ENCODE measurements at places on chromosomes 6 and 20.
A peak's percentile ranks its signal among the peaks of the same experiment; 100 is the strongest.

- DNase-seq: no peak
Observed at GRCh38 chr6:123771126-123771525, 32.5 kb upstream of the NKAIN2 start.

DNA sequence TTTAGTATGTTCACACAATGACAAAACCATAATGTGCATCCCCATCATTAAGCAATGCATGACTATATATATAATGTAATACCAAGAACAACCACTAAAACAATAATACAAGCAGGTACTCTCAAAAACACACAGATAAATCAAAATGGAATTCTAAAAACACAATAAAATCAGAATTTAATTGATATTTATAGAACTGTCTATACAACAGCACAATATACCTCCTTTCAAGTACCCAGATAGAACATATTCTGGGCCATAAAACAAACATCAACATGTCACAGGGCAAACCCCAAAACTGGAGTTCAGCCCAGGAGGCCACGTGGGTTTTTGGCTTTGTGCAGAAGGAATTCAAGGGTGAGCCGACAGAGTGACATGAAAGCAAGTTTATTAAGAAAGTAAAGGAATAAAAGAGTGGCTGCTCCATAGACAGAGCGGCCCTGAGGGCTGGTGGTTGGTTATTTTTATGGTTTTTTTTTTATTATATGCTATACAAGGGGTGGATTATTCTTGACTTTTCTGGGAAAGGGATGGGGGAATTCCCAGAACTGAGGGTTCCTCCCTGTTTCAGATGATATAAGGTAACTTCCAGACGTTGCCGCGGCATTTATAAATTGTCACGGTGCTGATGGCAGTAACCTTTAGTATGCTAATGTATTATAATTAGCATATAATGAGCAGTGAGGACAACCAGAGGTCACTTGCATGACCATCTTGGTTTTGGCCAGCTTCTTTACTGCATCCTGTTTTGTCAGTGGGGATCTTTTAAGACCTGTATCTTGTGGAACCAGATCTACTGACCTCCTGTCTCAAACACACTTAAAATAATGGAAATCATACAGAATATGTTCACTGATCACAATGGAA, 5.6 kb downstream of the RAB23 start:
- DNase-seq: no peak

- DNase-seq: no peak
Observed at GRCh38 chr6:153525998-153526397, 394.9 kb upstream of the RGS17 start.

DNA sequence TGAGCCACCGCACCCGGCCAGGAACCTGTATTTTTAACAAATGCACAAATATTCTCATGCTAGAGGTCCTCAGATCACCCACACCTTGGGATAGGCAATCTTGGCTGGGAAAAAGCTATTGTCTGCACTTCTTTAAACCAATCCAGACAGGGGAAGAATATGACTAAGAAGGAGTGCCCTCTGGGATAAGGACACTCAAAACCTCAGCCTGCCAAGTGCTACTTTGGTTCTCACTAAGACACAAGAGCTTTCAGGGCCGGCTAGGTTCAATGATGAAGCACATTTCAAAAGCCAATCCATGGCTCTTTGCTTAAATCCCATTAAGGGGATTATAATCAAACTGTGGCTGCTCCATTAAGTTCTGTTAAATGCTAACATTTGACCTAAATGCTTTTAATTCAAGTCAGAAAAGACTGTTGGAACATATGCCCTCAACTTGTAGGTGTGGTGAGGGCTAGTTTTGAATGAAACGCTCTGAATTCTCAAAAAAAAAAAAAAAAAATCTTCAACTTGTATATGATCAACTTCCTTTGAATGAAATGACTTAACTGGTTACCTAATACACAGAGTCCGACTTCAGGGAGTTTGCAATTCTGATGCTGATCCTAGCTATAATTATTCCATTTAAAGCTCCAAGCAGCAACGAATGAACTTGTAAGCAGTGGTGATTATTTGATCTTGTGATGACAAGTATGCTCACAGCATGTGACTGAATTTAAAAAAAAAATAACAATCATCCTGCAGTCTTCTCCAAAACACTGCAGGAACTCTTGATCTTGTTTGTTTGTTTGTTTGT, 56.6 kb downstream of the SLC23A2 start:
- DNase-seq: no peak

GRCh38 chr6:105608711-105609374, 206.0 kb upstream of the PREP start:
- no peak for DNase-seq

DNA sequence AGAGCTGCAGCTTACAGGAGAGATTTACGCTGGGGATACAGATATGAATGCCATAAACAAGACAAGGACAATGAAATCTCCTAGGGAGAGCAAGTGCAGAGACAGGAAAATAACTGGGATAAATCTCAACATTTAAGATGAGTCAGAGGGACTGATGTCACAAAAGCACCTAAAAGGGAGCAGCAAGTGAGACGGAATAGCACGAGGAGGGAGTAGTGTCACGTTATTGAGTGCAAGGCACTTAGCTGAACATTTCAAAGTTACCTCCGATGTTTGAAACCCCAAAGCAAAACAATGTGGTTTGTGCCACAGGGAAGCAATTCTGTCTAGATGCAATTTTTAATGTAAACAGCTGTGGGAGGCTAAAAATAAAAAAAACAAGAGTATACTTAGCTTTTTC, 1131.7 kb upstream of the EYS start:
- no peak for DNase-seq

- DNase-seq: no peak
Observed at GRCh38 chr6:112033791-112034615, 19.9 kb upstream of the CCN6 start.

DNA sequence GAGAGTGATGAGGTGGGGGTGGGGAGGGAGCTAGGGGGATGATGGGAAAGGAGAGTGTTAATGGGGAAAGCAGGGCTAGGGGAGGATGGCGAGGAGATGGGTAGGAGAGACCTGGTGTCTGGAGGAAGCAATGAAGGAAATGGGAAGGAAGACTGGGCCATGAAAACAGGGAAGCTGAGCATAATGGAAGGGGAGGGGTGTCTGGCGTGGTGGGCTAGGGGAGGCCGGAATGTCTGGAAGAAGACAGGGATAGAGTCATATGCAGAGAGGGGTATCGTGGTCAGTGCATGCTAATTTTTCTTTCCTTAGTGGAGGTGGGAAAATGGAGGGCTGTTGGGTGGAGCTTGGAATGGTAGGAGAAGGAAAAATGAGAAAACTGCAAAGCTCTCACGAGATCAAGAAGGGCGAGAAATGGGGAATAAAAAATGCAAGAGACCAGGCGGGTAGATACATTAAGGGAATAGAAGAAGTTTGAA, 423 bp downstream of the KLHDC3 start:
- DNase-seq: peak; percentile 68

DNA sequence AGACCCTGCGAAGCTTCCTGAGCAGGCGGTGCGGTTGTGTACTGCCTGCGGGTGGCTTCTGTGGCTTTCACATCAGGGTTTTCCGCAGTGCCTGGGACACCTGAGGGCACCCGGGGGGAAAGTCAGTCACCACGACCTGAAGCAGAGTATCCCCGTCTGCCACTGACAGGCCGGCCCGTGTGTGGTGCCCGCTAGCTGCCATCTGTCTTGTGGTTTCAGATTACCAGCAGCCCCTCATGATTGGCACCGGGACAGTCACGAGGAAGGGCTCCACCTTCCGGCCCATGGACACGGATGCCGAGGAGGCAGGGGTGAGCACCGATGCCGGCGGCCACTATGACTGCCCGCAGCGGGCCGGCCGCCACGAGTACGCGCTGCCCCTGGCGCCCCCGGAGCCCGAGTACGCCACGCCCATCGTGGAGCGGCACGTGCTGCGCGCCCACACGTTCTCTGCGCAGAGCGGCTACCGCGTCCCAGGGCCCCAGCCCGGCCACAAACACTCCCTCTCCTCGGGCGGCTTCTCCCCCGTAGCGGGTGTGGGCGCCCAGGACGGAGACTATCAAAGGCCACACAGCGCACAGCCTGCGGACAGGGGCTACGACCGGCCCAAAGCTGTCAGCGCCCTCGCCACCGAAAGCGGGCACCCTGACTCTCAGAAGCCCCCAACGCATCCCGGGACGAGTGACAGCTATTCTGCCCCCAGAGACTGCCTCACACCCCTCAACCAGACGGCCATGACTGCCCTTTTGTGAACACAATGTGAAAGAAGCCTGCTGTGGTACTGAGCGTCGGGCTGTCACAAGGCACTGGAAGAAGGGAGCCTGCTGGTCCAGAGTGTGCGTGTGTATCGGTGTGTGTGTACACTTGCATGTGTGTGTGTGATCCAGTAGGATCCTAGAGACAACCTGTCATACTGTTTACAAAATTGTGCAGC, 54.4 kb downstream of the GOPC start:
- peak; percentile 44 for DNase-seq

GRCh38 chr6:33985947-33986346, 159.9 kb downstream of the GRM4 start:
- DNase-seq: no peak

GRCh38 chr6:30325150-30325872, 1.4 kb upstream of the TRIM39 start:
- DNase-seq: no peak

- DNase-seq: no peak
Observed at GRCh38 chr6:71509191-71510005, 220.8 kb downstream of the OGFRL1 start.

GRCh38 chr6:39792540-39793450, 619 bp downstream of the DAAM2 start:
- no peak for DNase-seq

GRCh38 chr20:47358672-47359529, 2.4 kb upstream of the ZMYND8 start:
- DNase-seq: no peak

DNA sequence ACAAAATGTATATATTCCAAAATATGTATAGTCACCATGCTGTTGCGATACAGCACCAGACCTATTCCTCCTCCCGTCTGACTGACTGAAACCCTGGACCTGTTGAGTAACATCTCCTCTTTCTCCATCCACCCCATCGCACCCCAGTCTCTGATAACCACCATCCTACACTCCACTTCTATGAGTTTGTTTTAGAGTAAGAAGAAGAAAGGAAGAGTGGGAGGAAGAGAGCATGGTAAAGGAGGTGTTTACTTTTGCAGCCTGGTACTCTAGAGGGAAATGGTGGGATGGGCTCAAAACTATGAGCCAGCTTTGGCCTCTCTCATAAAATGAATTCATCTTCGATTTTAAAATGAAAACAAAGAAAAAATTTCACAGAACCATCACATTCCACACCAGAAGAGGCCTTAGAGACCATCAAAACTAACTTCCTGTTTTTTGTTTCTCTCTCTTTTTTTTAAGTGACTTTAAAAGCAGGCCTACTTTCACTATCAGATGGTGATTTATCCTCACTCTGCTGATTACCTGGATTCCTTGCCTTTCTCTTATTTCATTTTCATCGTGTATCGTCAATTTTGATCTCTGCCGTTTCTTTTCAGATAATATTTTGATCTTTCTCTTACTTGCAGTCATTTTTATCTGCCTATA, 16.8 kb upstream of the FUCA2 start:
- no peak for DNase-seq

GRCh38 chr20:41306061-41306727, 11.3 kb downstream of the ZHX3 start:
- DNase-seq: no peak

GRCh38 chr20:57570920-57571319, 10.0 kb downstream of the PCK1 start:
- no peak for DNase-seq

DNA sequence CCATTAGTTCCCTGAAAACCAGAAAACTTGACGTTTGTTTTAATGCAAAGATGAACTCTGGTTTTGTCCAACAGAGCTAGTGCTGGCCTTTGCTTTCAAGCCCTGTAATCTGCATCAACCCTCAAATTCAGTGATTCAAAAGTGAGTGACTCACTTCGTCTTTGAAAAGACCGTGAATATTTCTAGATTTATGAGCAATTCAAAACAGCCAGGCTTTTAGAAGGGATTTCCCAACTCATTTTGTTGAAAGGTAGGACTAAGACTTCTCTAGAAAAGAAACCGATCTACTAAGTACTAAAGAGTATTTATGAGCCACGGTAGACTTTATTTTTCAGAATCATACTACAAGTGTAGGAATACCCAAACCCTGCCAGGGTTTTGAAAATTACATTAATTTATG, 121.5 kb downstream of the UST start:
- DNase-seq: no peak

GRCh38 chr6:119065382-119065781, 13.1 kb downstream of the FAM184A start:
- no peak for DNase-seq

GRCh38 chr6:143200167-143200770, 139.6 kb downstream of the AIG1 start:
- DNase-seq: no peak

DNA sequence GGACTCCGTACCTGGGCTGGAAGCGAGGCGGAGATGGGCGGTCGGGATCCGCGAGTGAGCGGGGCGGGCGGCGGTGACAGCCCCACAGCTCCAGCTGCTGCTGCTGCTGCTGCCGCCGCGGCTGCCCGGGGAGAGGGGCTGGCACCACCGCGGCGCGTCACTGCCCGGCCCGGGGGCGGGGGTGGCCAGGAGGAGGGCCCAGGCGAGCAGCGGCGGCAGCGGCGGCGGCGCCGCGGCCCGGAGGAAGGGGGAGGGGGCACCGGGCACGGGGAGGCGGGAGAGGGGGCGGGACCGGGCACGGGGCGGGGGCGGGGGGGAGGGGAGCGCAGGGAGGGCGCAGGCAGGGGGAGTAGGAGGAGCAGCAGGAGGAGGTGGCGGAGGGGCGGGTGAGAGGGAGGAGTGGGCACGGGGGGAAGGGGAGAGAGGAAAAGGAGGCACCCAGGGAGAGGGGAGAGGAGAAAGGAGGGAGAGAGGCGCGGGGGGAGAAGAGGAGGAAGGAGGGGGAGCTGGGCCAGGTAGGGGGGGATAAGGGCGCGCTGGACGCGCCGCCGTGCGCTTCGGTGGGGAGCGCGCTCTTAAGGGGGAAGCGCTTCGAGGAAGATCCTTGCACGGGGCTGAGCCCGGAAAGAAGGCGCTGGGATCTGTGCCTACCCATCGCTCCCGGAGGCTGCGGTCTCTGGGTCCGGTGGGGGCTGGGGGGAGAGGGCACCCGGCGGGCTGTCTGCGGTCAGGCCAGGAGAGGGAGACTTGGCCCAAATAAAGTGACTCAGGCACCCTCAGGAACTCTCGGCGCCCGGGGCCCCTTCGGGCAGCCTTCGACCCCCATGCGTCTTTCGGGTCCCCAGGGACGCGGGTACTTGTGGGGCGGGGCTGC, 101.5 kb downstream of the NOL4L start:
- peak; percentile 51 for DNase-seq

DNA sequence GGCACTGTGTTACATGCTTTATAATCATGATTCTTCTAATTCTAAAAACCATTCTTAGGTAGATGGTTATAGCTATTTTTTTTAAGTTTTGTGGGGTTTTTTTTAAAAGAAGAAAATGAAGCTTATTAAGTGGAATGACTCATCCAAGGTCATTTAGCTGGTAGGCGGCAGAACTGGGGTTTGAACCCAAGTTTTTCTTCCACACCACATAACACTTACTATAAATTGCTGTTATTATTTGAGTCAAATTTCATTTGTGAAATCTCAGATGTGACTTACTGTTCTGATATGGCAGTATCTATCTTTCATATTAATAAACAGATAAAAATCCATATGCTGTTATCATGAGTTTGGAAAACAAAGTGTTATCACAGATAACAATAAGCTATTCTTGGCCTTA, 10.4 kb upstream of the COL10A1 start:
- DNase-seq: no peak
